ENCODE measurements at places on chromosomes 12 and 14.

- DNase-seq, result no peak
- H3K4me1 ChIP-seq, result no peaks in the 10 kb centered on the region
- H3K27me3 ChIP-seq, result no peaks in the 10 kb centered on the region
- no peak overlapping the region for H3K4me3 ChIP-seq
- H3K36me3 ChIP-seq, result peaks cover 6% of the 10 kb centered on the region
Observed at GRCh38 chr14:106062502-106063272, 536.3 kb downstream of the TMEM121 start.

DNA sequence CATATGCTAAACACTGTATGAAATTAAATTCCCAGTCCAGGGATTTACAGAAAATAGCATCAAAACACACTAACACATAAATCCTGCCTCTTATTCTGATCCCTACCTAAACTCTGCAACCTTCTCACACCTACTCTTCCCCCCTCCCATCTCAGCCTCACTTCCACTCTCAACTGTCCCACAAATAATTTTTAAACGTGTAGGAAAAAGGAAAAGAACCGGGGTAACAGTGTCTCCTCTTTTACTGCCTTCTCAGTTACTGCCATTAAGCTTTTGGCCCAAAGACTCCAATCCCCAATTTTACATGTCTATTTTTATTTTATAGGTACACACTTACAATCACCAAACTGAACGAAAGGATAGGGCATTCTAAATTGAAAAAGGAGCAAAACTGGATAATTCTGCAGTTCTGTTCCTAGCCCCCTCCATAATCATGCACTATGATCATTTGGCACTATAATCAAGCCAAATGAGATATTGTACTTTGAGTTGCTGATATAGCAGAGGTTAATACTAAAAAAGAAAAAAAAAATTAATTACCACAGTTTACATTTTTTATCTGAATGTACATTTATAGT is 2.9 kb downstream of the DUSP16 start:
- H3K4me3 ChIP-seq, result peak overlapping the region; percentile 88
- H3K27ac ChIP-seq, result peak overlapping the region; percentile 18
- no peak for DNase-seq
- H3K36me3 ChIP-seq, result peaks cover 6% of the 10 kb centered on the region

DNA sequence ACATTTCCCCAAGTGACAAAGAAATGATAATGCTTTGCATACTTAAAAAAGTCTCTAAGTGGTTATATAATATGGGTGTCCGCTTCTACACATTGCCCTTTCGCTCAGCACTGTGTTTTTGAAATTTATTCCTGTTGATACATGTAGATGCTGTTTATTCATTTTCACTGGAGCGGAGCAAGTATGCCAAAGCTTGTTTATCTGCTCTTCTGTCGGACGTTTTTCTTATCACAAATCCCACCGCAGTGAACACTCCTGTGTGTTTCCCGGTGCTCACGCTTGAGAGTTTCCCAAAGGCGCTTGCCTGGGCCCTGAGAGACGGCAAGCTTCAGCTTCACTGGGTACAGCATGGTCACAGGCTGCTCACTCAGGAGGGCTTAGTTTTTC is 50.2 kb downstream of the TPCN1 start:
- DNase-seq, result no peak
- H3K27me3 ChIP-seq, result no peaks in the 10 kb centered on the region
- no peak overlapping the region for H3K4me3 ChIP-seq
- peaks cover 13% of the 10 kb centered on the region for H3K4me1 ChIP-seq
- H3K36me3 ChIP-seq, result peaks cover 16% of the 10 kb centered on the region
- peak overlapping the region; percentile 59 for H3K27ac ChIP-seq

DNA sequence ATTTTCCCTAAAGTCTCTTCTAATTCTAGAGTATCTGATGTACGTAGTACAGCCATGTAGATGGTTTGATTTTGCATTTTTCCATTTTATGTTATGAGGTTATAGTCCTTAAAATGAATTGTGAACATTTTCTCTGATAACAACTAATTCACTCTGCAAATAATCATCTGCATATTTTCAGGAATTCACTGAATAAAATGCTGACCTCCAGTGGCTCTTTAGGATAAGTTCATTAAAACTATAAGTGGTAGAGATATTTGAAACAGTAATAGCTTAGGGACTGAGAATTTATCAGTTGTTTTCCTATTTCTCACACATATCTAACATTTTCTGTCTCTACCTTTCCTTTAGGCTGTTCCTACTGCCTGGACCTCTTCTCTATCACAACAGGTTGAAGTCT is 4.4 kb downstream of the MSRB3 start:
- no peak overlapping the region for H3K27ac ChIP-seq
- H3K27me3 ChIP-seq, result no peaks in the 10 kb centered on the region
- DNase-seq, result no peak
- no peak overlapping the region for H3K4me3 ChIP-seq

- H3K27ac ChIP-seq, result peak overlapping the region; percentile 56
- no peaks in the 10 kb centered on the region for H3K27me3 ChIP-seq
- peak overlapping the region; percentile 52 for H3K4me3 ChIP-seq
- DNase-seq, result no peak
- peaks cover 24% of the 10 kb centered on the region for H3K4me1 ChIP-seq
Observed at GRCh38 chr12:121861636-121862254, 3.1 kb upstream of the HPD start.

GRCh38 chr12:79983986-79984620 is 49.2 kb upstream of the PPP1R12A start:
- DNase-seq, result no peak
- H3K27me3 ChIP-seq, result peaks cover 1% of the 10 kb centered on the region
- no peak overlapping the region for H3K27ac ChIP-seq
- H3K4me3 ChIP-seq, result no peak overlapping the region
- H3K36me3 ChIP-seq, result no peaks in the 10 kb centered on the region

- no peaks in the 10 kb centered on the region for H3K36me3 ChIP-seq
- H3K27me3 ChIP-seq, result peaks cover 12% of the 10 kb centered on the region
- H3K27ac ChIP-seq, result no peak overlapping the region
Observed at GRCh38 chr14:55850825-55851241, 267.4 kb upstream of the PELI2 start.

DNA sequence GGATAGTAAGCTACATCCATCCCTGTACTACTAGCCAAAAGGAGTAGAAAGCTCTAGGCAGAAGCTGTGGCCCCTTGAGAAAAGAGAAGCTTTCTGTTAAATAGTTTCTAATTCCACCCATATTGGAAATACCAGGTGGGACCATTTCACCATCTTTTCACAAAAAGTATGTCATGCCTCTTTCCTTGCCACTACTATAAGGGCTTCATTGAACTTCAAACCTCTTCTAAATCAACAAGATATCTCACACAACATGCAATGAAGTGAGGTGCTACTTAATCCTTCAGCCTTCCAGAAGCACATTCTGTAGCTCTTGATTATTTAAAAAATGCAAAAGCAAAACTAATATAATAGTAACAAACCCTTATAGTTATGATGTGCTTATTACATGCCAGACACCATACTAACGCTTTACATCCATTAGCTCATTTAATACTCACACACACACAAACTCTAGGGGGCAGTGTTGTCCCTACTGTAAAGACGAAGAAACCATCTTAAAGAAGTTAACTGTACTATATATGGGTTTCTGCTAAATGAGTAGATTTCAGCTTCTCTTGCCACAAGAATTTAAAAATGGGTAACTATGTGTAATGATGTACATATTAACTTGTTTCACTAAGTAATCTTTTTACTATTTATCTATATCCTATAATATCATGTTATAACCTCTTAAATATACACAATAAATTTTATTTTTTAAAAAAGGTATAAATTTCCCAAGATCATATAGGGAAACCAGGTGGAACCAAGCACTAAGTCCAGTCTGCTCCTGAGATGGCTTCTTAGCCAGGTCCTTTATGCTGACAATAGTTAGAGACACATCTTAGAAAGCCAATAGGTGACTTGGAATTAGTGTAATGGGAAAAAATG is 124.4 kb downstream of the RPS29 start:
- no peaks in the 10 kb centered on the region for H3K4me1 ChIP-seq
- H3K27ac ChIP-seq, result no peak overlapping the region
- H3K36me3 ChIP-seq, result no peaks in the 10 kb centered on the region
- H3K4me3 ChIP-seq, result no peak overlapping the region

- H3K4me1 ChIP-seq, result peaks cover 39% of the 10 kb centered on the region
- no peaks in the 10 kb centered on the region for H3K36me3 ChIP-seq
- no peaks in the 10 kb centered on the region for H3K27me3 ChIP-seq
- H3K4me3 ChIP-seq, result no peak overlapping the region
Observed at GRCh38 chr12:76883811-76884210, 5.0 kb upstream of the CSRP2 start.

- no peaks in the 10 kb centered on the region for H3K36me3 ChIP-seq
- H3K4me1 ChIP-seq, result peaks cover 18% of the 10 kb centered on the region
- no peak overlapping the region for H3K27ac ChIP-seq
- H3K4me3 ChIP-seq, result no peak overlapping the region
- H3K27me3 ChIP-seq, result no peaks in the 10 kb centered on the region
Observed at GRCh38 chr12:2160043-2160442, 107.3 kb downstream of the CACNA1C start.

DNA sequence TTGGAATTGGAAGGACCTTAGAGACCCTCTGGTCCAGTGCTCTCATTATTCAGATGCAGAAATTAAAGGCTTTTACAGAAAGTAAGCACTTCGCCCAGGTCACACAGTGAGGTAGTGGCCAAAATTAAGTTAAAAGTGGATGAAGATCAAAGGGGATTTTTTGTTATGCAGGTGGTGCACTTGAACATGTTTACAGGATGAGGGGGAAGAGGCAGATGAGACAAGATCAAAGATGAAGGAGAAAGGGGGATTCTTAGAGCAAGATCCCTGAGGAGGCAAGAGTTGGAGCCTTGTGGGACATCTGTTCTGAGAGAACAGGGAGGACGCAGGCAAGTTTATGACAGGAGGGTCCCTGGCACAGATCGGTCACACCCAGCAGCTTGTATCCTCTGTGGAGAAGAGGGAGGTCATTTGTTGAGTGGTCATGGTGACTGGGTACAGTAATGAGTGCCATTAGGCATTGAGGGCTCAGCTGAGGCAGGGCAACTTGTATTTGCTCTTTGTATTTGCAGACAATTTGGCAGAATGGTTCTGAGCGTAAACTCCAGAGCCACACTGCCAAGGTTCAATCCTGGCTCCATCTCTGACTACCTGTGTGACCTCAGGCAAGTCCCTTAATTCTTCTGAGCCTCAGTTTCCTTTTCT is 84.0 kb downstream of the BORCS5 start:
- H3K36me3 ChIP-seq, result peaks cover 11% of the 10 kb centered on the region
- no peak for DNase-seq
- H3K4me3 ChIP-seq, result no peak overlapping the region
- H3K27me3 ChIP-seq, result no peaks in the 10 kb centered on the region
- peaks cover 7% of the 10 kb centered on the region for H3K4me1 ChIP-seq

DNA sequence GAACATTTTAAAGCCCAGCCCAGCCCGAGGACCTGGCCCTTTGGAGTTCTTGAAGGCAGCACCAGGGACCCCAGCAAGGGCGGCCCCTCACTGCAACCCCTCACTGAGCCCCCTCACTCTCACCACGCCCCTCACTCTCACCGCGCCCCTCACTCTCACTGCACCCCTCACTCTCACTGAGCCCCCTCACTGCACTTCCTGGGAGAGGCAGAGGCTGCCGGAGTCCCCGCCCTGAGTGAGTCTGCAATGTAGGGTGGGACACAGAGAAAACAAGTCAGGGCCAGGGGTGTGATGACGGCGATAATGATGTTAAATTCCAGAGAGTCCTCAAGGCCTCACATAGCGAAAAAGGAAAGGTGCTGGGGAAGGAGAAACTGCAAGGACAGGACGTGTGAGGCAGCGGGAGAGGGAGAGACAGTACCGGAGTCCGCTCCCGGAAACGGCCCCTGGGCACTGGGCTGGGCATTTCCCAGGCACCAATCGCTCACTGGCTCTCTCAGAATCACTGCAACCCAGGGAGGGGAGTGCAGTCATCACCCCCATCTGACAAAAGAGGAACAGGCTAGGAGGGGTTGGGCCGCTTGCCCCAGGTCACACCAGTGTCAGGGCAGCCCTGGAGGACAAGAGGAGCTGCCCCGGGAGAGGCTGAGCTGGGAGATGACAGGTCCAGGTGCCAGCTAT is 24.9 kb downstream of the CCDC88C start:
- H3K4me3 ChIP-seq, result no peak overlapping the region
- no peaks in the 10 kb centered on the region for H3K36me3 ChIP-seq
- H3K27me3 ChIP-seq, result peaks cover 42% of the 10 kb centered on the region
- no peak for DNase-seq

- no peak overlapping the region for H3K27ac ChIP-seq
- no peaks in the 10 kb centered on the region for H3K36me3 ChIP-seq
- H3K4me3 ChIP-seq, result no peak overlapping the region
- no peaks in the 10 kb centered on the region for H3K27me3 ChIP-seq
Observed at GRCh38 chr12:24072302-24072701, 122.8 kb upstream of the SOX5 start.

DNA sequence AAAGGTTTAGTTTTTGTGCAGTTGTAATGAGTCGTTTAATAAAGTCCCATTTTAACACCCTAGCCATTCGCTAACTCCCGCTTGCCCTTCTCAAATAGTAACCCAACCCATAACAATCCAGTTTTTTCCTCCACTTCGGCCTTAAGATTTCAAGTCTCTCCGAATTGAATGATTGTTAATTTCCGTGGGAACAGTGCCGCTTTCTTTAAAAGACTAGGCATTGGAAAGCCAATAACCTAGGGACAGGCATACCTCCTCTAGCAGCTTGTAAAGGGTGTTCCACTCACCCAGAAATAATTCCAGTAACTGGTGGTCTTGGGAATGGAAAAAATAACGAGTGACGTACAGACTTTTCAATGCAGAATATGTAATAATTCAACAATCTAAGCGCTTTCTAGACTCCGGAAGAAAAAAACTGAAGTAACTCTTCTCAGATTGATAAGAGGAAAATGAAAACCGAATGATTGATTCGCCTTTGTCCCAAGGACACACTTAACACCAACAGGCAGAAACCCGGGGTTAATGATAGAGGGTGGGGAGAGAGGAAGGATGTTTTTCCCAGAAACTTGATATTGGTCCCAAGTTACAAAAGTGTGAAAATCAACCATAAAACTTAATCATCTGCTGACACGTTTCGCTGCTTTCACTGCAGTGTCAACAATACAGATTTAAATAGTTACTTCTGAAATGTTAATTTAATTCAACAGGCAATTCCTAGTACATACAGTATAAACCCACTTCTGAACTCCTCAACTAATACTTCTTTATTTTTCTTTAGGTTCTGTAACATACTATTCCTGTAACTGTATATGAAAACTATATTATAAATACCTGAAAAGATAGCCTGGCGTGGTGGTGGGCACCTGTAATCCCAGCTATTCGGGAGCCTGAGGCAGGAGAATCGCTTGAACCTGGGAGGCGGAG is 1.0 kb upstream of the SINHCAF start:
- H3K36me3 ChIP-seq, result no peaks in the 10 kb centered on the region
- no peak for DNase-seq
- H3K4me3 ChIP-seq, result peak overlapping the region; percentile 99
- peak overlapping the region; percentile 100 for H3K27ac ChIP-seq

- DNase-seq, result no peak
- no peaks in the 10 kb centered on the region for H3K27me3 ChIP-seq
- H3K4me1 ChIP-seq, result peaks cover 19% of the 10 kb centered on the region
Observed at GRCh38 chr14:22602862-22603261, 4.8 kb downstream of the ABHD4 start.

- no peaks in the 10 kb centered on the region for H3K36me3 ChIP-seq
- no peak overlapping the region for H3K27ac ChIP-seq
- no peak for DNase-seq
- H3K4me1 ChIP-seq, result peaks cover 14% of the 10 kb centered on the region
- no peak overlapping the region for H3K4me3 ChIP-seq
Observed at GRCh38 chr12:7542046-7542445, 38.5 kb upstream of the CD163 start.

- H3K27ac ChIP-seq, result no peak overlapping the region
- H3K4me1 ChIP-seq, result no peaks in the 10 kb centered on the region
- H3K4me3 ChIP-seq, result no peak overlapping the region
Observed at GRCh38 chr12:104340177-104340576, 36.6 kb downstream of the EID3 start.

Measured in mesothelial cell of epicardium (in vitro differentiated cells).